Fibroblast of skin of right quadriceps (primary cell): ENCODE measurements at places on chromosomes 4 and X.

DNA sequence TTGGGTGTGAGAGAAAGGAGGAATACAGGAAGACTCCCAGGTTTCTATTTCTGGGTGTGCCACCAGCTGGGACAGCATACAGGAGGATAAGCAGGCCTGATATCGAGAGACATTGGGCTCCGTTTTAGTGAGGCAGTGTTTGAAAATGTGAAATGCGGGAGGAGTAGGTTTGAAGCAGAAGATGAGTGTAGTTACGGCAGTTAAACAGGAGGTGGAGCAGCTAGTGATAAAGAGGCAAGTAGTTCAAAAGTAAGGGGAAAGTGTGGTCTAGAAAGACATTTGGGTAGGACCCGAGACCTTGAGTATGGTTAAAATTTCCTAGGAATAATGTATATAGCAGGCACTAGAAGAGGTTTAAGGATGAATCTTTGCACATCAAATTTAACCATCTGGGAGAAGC lies 42.4 kb downstream of the DCUN1D4 start:
- DNase-seq: peak; percentile 18

GRCh38 chr4:8089862-8090261 lies 68.8 kb downstream of the ABLIM2 start:
- no peak for DNase-seq

DNA sequence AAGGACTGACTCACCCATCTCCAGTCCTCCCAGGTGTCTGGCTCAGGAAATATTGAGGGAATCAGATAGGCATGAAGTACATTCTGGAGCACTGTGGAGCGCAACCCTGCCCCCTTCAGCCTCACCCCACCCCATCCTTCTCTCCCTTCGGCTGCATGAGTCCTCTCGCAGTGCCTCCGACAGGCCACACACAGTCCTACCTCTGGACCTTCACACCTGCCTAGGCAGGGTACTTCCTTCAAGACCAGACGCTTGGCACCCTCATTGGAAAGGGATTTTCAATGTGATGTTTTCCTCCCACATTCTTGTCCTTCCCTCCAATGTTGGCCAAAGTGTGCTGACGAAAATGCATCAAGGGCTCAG lies 26.8 kb upstream of the PPP2R2C start:
- no peak for DNase-seq

- DNase-seq: no peak
These were observed 5.9 kb upstream of the GK2 start for GRCh38 chr4:79413886-79414285.

GRCh38 chr4:186360551-186360950 lies 94.6 kb downstream of the F11 start:
- DNase-seq: no peak

- no peak for DNase-seq
These were observed 7.7 kb downstream of the AMMECR1 start for GRCh38 chrX:110310000-110310790.

- no peak for DNase-seq
These were observed 836 bp downstream of the GPM6A start for GRCh38 chr4:175811228-175811627.

- peak; percentile 84 for DNase-seq
These were observed 770 bp downstream of the SMAD1 start for GRCh38 chr4:145482209-145483037.

- DNase-seq: no peak
These were observed 60.9 kb downstream of the CPZ start for GRCh38 chr4:8653326-8654000.

GRCh38 chr4:89836897-89837384 lies at the start of gene SNCA:
Gene SNCA (minus strand): TSS chr4:89837161. CDS start chr4:89835667, 1,494 bp downstream.
- DNase-seq: peak; percentile 37

DNA sequence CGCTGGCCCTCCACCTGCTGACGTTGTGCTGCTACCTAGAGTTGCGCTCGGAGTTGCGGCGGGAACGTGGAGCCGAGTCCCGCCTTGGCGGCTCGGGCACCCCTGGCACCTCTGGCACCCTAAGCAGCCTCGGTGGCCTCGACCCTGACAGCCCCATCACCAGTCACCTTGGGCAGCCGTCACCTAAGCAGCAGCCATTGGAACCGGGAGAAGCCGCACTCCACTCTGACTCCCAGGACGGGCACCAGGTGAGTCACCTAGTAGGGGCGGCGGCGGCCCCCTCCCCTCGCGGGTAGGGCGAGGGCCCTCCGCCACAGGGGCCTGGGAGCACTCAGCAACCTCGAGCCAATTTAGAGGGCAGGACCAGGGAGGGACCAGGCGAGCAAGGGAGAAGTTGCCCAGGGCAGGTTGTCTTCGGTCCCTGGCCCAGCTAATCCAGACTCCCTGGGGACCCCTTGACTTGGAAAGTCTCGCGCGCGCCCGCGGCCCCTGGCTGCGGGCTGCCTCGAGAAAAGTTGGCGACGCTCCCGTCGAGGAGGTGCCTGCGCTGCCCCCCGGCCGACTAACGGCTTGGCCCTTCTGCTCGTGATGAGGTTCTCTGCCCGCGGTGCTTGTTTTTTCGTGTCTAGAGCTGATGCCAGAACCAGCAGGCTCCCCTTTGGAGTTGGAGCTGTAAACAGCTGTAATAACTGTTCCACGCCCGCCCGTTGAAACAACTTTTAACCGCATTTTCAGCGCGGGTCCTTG lies 717 bp downstream of the EDA start:
- DNase-seq: no peak

GRCh38 chr4:91057871-91058270 lies 930.7 kb downstream of the CCSER1 start:
- no peak for DNase-seq

- no peak for DNase-seq
These were observed 257.7 kb downstream of the PRDM5 start for GRCh38 chr4:120664851-120665250.

DNA sequence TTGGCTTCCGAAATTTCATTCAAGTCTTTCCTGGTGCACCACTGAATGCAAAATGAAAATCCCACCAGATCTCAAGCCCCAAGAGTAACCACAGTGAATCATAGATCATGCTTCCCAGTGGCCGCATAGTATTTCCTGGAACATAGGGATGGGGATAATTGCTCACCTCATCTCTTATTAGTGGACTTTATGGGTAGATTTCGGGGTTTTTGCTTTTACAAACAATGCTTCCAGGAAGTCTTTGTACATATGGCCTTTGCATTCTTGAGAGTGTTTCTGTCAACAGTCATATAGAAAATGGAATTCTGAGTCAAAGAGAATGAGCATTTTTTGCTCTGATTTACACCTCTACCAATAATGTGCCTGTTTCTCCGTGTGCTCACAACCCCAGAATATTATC lies 53.4 kb downstream of the PPEF2 start:
- DNase-seq: peak; percentile 75

DNA sequence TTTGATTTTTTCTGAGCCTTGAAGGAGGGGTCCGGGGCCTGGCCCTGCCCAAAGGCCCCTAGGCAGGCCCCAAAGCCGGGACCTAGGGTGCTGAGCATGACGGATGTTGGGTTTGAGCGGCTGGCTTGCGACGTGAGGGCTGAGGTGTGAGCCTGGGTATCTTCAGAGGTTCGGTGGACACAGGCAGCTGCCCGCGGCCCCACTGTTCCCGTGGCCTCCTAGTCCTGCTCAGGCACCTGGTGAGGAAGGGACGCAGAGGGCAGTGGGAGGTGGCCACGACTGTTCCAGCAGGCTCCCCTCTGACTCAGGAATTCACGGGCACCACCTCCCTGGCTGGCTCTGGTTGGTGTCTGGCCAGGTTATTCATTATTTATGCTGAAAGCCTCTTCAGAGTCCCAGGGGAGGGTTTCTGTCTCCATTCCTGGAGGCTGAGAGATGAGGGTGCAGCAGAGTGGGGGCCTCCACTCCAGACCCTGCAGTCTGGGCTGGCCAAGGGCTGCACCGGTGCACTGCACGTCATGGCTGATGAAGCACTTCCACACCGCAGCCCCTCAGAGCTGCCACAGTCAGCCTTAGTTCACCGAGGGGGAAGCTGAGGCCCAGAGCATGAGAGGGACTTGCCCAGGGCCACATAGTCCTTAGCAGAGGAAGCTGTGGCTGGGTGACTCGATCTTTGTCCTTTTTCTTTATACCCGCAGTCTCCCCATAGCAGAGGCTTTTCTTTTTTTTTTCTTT lies 2.2 kb downstream of the MSANTD1 start:
- peak; percentile 12 for DNase-seq

DNA sequence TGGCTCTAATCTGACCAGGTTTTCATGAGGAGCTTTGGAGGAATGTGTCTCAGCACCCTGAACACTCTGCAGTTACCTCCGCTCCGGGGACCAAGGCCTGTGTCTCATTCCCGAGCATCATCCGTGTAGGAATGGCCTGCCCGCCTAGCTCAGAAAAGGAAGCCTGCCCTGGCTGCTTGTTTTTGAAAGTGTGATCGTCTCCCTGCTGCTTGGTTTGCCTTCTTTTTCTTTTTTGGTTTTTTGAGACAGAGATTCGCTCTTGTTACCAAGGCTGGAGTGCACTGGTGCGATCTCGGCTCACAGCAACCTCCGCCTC lies 73.3 kb downstream of the CRLF2 start:
- no peak for DNase-seq

DNA sequence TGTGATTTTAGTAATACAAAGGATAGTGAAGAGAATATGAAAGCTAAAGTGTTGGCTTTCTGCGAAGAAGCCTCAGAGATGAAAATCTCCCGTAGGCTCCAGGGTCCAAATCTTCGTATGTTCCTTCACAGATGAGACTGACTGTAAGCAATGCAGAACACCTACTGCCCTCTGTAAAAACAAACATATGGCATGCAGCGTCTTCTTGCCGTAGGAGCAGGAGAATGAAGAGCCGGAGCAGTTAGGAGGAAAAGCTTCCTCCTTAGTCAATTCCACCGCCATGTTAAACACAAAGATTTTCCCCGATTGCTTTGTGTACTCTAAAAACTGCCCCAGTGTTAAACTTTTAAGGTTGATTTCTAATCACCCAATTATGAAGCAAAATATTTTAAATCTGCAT lies 22.5 kb downstream of the RWDD4 start:
- DNase-seq: no peak

GRCh38 chr4:89111833-89112563 lies 665 bp downstream of the TIGD2 start:
- peak; percentile 92 for DNase-seq

DNA sequence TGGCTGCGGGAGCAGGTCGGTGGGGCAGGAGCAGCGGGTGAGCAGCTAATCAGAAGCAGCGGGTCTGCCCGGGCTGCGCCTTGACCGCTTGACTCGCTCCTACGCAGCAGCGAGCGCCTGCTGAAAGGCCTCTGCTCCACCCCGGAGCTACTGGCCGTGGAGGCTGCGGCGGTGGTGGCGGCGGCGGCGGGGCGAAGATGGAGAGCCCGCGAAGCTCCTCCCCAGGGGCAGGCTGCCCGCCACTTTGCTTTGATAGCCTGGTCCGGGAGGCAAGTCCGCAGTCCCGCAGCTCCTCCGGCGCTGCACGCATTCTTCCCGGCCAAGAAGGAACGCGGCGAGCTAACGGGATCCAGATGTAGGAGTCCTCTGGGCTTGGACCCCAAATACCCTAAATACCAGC lies 36.7 kb downstream of the PJA1 start:
- DNase-seq: peak; percentile 37

- no peak for DNase-seq
These were observed 1166.8 kb downstream of the ADGRL3 start for GRCh38 chr4:62366939-62367338.

DNA sequence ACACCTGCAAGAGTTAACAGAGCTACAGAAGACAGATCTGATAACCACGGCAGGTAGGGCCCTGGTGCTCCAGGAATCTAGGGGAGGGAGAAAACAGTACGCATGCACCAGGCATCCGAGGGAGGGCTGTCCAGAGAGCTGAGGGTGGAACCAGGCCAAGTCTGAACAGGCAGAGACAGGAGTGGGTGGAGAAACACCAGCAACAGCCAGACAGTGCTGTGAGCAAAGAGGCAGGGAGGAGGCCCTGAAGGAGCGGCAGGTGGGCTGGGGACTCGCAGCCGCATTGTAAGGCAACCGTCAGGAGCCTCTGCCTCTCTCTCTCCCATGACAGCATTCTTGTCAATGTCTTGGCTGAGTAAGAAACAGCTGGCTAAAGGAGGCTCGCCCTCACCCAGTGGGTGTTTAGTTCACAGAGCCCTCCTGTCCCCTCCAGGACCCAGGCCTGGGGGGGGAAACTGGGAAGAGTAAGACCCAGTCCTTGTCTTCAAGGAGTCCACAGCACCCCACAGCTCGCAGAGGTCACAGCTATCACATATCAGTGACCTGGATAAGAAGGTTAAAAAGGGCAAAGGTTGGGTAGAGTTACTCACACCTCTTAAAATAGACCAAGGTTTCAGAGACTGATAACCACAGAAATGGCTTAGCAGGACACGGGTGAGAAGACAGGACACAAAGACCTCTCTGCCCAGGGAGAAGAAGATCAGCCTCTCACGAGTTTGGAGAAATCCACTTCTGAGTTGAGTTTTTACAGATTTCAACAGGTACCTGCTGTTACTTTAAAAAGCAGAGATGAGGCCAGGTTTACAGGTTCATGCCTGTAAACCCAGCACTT lies 10.5 kb downstream of the ACSL1 start:
- peak; percentile 34 for DNase-seq

GRCh38 chrX:68763481-68763880 lies 65.3 kb upstream of the EFNB1 start:
- no peak for DNase-seq

- DNase-seq: peak; percentile 39
These were observed 25.7 kb upstream of the CSF2RA start for GRCh38 chrX:1242891-1243402.

GRCh38 chr4:78552389-78553042 lies 946 bp downstream of the ANXA3 start:
- peak; percentile 24 for DNase-seq

DNA sequence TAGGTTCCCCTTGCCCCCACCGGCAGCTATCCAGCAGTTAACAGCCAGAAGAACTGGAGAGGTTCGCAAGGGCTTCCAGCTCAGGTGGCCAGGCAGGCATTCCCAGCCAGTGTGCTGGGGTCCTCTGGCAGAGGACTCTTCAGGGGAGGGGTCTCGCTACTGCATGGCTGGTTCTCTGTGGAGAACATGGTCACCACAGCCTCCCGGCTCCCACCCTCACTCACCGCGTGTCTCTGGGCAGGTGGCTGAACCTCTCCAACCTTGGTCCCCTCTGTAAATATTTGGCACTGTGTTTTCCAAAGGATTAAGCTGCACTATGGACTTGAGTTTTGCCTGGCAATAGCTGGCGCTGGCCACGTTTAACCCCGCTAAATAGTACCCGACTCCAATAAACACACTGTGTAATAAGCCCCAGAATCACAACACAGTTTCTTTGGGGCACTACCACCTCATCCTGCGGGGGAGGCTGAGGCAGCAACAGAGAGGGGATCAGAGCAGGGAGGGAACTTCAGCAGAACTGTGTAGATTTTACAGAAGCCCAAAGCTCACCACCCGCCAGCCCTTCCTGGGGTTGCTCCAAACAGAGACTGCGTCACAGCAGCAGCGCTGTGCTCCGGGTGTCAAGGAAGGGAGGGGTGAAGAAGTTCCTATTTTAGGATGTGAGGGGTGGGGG lies 15.2 kb downstream of the BCOR start:
- DNase-seq: no peak

- peak; percentile 8 for DNase-seq
These were observed 135.7 kb upstream of the ANXA10 start for GRCh38 chr4:167956676-167957075.

DNA sequence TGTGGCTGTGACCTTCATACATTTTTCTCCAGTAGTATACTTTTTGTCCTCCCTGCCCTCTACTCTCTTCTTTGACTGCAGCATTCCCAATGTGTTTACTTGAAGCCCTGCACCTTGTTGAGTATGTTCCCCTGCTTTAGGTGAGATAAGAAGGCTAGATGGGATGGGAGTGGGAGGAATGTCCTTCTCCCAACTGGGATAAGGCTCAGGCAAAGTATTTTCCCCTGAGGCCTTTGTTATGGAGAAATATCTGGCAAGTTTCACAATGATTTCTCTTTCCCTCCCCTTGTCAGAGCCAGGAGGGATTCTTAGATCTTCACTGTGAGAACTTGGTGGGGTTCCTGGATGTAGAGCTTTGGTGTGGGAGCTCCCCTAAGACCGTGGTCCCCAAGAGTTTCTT lies 131.8 kb downstream of the CLCN5 start:
- DNase-seq: no peak
